ENCODE measurements at places on chromosomes 12 and 14.

- no peak for DNase-seq
Measured at GRCh38 chr12:95117178-95117599, 43.8 kb upstream of the NR2C1 start.

DNA sequence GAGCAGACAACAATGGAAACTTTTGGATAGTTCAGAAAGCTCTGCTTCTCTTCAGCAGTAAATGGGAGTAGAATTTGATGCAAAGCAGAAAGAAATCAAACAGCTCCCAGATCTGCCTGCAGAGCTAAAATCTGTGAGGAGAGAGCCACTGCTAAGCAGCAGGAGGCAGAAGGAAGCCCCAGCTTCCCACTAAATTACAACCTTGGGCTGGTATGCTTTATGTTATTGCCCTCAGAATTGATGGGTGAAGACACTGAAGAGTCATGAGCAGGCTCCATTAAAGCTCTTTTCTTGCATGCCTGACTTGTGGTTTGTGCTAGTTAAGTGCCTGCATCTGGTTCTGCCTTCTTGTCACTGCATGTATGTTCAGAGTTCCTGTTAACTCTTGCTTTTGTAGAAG lies 8.4 kb downstream of the ZC2HC1C start:
- DNase-seq = no peak

DNA sequence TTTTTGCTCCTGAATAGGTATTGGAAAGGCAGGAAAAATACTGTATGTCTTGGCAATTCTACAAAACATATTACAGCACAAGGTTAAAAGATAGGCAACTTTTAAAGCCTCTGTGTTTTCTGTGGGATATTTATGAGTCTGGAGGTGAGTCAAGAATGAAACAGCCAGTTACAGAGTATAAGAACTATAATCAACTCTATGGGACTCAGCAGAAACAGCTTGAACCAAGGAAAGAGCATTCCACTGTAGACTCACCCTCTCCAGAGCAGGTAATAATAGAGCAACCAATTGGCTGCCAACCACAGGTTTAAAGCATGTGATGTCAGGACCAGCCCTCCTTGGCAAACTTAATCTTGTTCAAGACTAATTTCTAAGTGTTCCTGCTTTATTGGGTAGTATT lies 100.5 kb upstream of the MDM1 start:
- DNase-seq = no peak

GRCh38 chr12:62813031-62813829 lies 121.7 kb downstream of the PPM1H start:
- DNase-seq = no peak

DNA sequence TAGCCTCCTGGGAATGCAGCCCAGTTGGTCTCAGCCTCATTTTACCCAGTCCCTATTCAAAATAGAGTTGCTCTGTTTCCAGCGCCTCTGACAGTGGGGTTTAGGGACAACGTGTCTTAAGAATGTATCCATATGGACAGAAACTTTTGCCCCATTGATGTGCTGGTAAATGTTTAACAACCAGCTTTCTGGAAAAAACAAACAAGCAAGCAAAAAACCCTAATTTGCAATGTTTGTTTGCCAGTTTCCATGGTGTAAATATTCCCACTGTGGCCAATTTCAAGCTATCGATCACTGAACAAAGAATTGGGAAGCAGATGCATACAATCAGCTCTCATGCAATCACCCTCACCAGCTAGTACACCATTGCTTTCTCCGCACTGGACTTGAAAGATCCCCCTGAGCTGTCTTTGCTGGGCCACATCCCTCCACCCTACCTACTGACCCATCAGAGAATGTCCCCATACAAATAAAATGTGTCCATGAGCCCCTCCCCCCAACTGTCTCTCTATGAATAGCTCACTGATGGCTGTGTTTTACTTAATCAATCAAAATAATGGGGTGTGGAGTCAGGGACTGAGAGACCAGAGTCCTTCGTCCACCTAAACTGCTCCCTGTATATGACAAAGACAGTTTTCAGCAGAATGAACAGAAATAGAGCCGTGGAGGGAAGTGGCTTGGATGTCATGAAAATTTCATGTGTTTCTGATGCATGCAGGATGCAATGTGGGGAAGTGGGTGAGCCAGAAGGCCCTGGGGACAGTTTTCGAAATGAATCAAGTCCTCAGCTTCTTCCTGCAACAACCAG lies 40.8 kb downstream of the CCDC60 start:
- DNase-seq = no peak

- no peak for DNase-seq
Measured at GRCh38 chr12:48969833-48970701, 1.5 kb downstream of the WNT10B start.

DNA sequence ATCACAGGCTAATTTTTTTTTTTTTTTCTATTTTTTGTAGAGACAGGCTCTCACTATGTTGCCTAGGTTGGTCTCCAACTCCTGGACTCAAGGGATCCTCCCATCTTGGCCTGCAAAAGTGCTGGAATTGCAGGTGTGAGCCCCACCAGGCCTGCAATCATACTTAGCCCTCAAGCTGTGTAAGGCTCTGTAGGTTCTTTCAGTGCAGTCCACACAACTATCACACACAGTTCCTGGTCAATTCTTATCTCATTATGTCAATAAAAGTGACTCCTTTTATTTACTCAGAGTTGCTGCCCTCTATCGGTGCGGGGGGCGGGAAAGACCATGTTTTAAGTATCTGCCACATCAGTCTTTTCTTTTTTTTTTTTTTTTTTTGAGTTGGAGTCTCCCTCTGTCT lies 29.0 kb downstream of the SLC2A3 start:
- DNase-seq = no peak

DNA sequence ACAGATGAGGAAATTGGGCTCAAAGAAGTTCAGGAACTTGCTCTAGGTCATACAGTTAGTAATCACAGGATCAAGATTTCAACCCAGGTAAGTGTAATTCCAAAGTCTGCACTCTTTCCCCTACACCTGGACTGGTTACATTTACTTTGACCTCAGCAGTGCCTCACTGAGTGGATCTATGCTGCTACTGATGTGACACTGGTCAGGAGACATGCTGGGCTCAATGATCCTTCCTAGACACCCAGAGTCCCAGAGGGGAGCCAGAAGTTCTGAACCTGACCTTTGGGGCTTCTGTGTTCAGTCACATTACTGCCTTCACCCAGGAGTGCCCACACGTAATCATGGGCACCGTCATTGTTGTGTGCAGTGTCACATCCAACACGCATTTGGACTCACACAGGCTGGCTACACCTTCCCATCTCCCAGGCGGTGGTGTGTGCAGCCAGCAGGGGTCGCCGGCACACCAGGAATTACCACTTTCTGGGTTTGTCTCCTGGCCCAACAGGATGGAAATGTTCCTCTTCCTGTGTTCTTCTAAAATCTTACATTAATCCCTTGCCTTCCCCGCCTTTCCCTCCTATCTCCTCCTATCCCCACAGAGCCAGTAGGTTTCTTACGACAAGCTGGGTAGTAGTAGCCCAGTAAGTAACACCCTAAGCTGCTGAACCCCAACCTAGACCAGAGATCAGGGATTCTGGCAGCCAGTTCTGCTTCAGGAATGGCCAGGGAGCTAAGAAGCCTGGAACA lies 25.6 kb downstream of the CALCOCO1 start:
- DNase-seq = no peak

- DNase-seq = no peak
Measured at GRCh38 chr12:2262449-2262848, 209.7 kb downstream of the CACNA1C start.

GRCh38 chr12:100225491-100225890 lies 24.9 kb downstream of the ACTR6 start:
- no peak for DNase-seq

DNA sequence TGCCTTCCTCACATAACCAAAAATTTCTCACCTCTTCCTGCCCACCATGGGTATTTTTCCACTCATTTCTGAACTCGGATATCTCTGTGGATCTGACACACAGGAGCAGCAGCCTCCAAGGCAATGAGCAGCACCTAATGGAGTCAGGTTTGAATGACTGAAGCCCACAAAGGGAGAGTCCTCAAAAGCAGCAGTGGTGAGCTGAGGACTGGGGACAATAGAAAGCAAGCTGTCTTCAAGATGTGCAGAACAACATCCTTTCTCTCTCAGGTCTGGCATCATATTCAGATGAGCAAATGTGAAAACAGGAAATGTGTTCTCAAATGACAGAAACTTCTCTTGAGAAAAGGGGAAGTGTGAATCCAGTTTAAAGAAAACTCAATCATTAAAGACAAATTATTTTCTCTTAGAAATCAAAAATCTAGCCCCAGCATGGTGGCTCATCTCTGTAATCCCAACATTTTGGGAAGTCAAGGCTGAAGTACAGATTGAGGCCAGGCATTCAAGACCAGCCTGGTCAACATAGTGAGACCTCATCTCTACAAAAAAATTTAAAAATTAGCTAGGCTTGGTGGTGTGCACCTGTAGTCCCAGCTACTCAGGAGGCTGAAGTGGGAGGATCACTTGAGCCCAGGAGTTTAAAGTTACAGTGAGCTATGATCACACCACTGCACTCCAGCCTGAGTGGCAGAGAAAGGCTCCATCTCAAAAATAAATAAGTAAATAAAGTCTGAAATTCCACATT lies 54.2 kb downstream of the C12orf42 start:
- no peak for DNase-seq

- DNase-seq = no peak
Measured at GRCh38 chr12:111569363-111570083, 29.6 kb downstream of the ATXN2 start.

GRCh38 chr12:111448266-111448830 lies 42.6 kb downstream of the SH2B3 start:
- no peak for DNase-seq

DNA sequence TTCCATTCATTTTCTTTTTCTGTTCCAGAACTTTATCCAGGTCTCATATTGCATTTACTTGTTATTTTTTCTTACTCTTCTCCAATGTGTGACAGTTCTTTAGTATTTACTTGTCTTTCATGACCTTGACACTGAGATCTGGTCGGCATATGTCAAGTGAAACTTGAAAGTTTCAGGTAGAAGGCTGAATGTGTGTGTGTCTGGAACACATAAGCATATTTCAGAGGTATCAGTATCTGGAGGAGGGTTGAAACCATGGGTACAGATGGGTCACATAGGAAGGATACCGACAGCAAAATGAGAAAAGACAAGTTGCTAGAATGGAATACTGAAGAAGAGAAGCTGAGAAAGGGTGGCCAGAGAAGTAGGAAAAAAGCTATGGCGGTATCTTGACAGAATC lies 22.5 kb upstream of the PTGDR start:
- DNase-seq = no peak

DNA sequence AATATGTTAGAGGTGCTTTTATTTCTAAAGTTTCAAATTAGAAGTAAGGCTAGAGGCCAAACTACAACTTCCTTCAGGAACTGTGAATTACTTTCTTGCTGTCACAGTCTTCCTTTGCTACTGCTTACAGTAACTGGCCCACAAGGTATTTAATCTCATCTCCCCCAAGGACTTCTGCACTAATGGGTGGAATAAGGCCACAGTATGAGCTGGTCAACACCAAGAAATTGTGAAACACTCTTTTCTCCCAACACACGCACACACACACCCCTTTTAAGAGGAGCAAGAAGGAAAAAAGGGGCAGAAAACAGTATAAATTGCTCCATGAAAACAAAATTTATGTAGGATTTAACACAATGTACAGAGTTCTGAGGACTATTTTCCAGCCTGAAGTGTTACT lies 45.6 kb downstream of the SCAF11 start:
- no peak for DNase-seq

DNA sequence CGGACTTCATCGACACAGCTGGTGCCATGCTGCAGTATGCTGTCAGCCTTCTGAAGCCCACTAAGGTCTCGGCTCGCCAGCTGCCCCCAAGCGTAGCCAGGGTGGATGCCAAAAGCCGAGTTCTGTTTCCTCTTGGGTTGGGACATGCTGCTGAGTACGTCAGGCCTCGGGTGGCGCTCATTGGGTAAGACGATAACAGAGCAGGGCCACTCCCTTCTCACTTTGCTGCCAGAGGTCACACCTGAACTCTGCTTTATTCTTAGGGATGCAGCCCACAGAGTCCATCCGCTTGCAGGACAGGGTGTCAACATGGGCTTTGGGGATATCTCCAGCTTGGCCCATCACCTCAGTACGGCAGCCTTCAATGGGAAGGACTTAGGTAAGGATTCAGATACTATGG lies 11.1 kb downstream of the COQ6 start:
- DNase-seq = no peak

DNA sequence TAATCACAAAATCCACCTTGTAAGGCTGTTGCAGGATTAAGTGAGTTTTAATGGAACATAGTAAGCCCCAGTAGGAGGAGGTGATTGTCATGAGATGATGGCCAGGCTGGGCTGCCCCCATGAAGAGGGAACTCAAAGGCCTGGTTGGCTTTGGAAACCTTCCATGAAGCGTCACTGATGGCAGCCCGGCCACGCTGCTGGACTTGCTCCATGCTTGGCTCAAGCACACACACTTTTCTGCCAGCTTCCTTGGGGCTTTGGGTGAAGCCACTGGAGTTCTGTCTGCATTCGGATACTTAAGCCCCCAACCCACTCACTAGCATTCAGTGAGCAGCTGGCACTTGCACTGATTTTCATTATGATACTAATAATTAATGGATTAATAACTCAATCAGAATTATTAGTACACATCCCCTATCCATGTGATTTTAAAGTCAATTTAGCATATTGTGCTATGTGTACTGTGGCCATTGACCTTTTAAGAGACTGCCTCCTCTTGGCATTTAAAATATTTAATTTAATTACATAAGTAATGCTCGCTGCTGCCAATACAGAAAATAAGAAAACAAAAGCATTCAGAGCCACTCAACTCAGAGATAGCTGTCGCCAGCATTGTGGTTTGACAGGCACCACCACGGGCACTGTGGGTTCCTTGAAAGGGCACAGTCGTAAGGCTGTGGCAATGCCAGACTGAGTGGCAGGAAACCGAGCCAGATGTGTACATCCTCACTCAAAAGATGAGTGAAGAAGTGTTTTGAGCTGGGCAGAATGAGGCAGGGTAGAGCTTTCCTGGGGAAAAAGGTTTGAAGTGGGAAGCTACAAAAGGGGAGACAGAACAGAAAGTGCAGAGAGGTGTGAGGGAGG lies 15.9 kb downstream of the KRT85 start:
- DNase-seq = no peak
